ENCODE measurements at places on chromosomes 5 and 9. TPM values are rescaled to one million over a fixed set of nuclear protein-coding genes. Genes with fewer than 3 reads are reported as not detected.
A peak's percentile ranks its signal among the peaks of the same experiment; 100 is the strongest.

DNA sequence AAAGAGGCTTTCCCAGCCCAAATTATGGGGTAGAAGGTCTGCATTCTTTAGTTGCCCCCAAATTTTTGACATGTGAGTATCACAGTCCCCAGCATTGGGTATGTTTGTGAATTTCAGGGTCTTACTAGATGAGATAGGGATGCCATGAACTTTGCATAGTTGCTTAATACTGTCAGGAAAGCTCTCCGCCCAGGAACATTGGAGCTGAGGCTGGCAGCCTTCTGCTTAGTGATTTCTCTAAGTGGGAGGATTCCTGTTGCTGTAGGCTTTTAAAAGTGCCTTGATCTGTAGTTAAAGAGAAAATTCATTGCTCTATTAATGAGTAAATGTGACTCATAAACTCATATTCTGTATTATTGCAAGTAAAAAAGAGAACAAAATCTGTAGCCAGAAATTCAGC lies 206.9 kb downstream of the CAVIN4 start:
- no peak overlapping the region for H3K27ac ChIP-seq
- H3K4me1 ChIP-seq, result no peaks in the 10 kb centered on the region
- no peak for DNase-seq
- no peaks in the 10 kb centered on the region for H3K27me3 ChIP-seq

GRCh38 chr5:124645396-124645795 lies 101.0 kb downstream of the ZNF608 start:
- H3K36me3 ChIP-seq, result peaks cover 2% of the 10 kb centered on the region
- no peak overlapping the region for H3K4me3 ChIP-seq
- H3K27me3 ChIP-seq, result peaks cover 59% of the 10 kb centered on the region

ARHGEF37 gene
- 0.83 TPM for total RNA-seq

GRCh38 chr5:90097082-90097477 lies 312.5 kb downstream of the CETN3 start:
- no peak overlapping the region for H3K4me3 ChIP-seq
- no peak for DNase-seq
- H3K4me1 ChIP-seq, result no peaks in the 10 kb centered on the region
- H3K36me3 ChIP-seq, result no peaks in the 10 kb centered on the region

DNA sequence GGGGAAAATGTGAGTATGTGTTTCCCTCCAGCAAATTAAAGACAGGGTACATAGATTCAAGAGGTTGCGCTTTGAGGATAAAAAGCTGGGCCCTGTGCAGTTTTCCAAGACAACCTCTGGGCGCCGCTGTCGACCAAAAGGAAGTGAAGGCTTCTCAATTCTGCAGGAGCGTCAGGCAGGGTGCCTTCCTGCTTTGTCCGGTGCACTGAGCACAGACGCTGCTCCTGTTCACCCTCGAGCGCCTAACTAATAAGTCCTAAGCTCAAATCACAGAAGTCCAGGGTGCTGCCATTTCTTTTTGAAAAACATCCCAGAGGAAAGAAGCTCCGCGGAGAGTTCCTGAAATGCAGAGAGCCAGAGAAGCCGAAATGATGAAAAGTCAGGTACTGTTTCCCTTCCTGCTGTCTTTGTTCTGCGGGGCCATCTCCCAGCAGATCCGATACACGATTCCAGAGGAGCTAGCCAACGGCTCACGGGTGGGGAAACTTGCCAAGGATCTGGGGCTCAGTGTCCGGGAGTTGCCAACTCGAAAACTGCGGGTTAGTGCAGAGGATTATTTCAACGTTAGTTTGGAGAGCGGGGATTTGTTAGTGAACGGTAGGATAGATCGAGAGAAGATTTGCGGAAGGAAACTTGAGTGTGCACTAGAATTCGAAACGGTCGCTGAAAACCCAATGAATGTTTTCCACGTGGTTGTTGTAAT lies at the start of gene PCDHGB1:
TSS of gene PCDHGB1 (plus strand) at position 183 of the 703 bp plus-strand sequence. CDS start at position 345, 162 bp downstream.
- H3K4me3 ChIP-seq, result peak within 1 kb of the TSS; percentile 54
- peaks cover 38% of the 10 kb centered on the region for H3K27me3 ChIP-seq
- H3K27ac ChIP-seq, result no peak within 1 kb of the TSS
- no peaks in the 10 kb centered on the region for H3K4me1 ChIP-seq
- H3K36me3 ChIP-seq, result peaks cover 2% of the 10 kb centered on the region

PCDHB10 gene
- not detected for total RNA-seq

- no peaks in the 10 kb centered on the region for H3K36me3 ChIP-seq
- H3K27me3 ChIP-seq, result peaks cover 51% of the 10 kb centered on the region
- H3K4me1 ChIP-seq, result peaks cover 5% of the 10 kb centered on the region
- H3K4me3 ChIP-seq, result no peak overlapping the region
Measured at GRCh38 chr5:139759219-139759721, 36.3 kb upstream of the PSD2 start.

DNA sequence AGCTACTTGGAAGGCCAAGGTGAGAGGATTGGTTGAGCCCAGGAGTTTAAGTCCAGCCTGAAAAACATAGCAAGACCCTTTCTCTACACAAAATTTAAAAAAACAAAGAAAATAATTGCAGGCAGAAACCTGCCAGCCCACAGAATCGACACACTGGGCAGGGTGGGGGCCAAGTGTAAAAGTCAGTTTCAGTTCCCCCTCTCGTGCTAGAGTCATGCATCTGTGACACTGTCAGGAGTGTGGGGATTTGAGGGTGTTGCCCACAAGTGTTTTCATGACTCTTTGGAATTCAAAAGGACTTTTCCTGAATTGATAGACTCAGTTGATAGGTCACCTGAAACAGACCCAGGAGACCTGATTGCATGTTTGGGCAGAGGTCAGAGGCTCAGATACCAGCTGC lies 47.6 kb downstream of the PRRC2B start:
- peaks cover 46% of the 10 kb centered on the region for H3K36me3 ChIP-seq
- H3K27me3 ChIP-seq, result no peaks in the 10 kb centered on the region
- no peak overlapping the region for H3K4me3 ChIP-seq
- peaks cover 20% of the 10 kb centered on the region for H3K4me1 ChIP-seq
- DNase-seq, result no peak

- H3K4me3 ChIP-seq, result no peak overlapping the region
- H3K36me3 ChIP-seq, result no peaks in the 10 kb centered on the region
- no peaks in the 10 kb centered on the region for H3K27me3 ChIP-seq
- H3K4me1 ChIP-seq, result no peaks in the 10 kb centered on the region
- DNase-seq, result no peak
Measured at GRCh38 chr9:1941989-1942388, 73.2 kb upstream of the SMARCA2 start.

- no peak overlapping the region for H3K4me3 ChIP-seq
- no peak for DNase-seq
- no peak overlapping the region for H3K27ac ChIP-seq
- H3K4me1 ChIP-seq, result peaks cover 9% of the 10 kb centered on the region
- peaks cover 2% of the 10 kb centered on the region for H3K36me3 ChIP-seq
Measured at GRCh38 chr5:138737494-138738265, 15.5 kb upstream of the CTNNA1 start.

- H3K27ac ChIP-seq, result no peak overlapping the region
- no peak for DNase-seq
- no peaks in the 10 kb centered on the region for H3K27me3 ChIP-seq
- H3K4me3 ChIP-seq, result no peak overlapping the region
- H3K4me1 ChIP-seq, result peaks cover 8% of the 10 kb centered on the region
Measured at GRCh38 chr5:14445576-14446290, 135.9 kb upstream of the OTULINL start.

MLANA gene
- not detected for total RNA-seq

GRCh38 chr9:93824386-93825294 lies 130.5 kb downstream of the BARX1 start:
- no peaks in the 10 kb centered on the region for H3K36me3 ChIP-seq
- H3K27ac ChIP-seq, result no peak overlapping the region
- H3K4me3 ChIP-seq, result no peak overlapping the region
- peaks cover 1% of the 10 kb centered on the region for H3K4me1 ChIP-seq
- peaks cover 29% of the 10 kb centered on the region for H3K27me3 ChIP-seq

PRUNE2 gene
- 0.57 TPM for total RNA-seq

APBA1 gene
- 0.11 TPM for total RNA-seq

GRCh38 chr5:32098291-32098690 lies 75.8 kb downstream of the GOLPH3 start:
- H3K4me1 ChIP-seq, result peaks cover 3% of the 10 kb centered on the region
- no peaks in the 10 kb centered on the region for H3K27me3 ChIP-seq
- no peak overlapping the region for H3K27ac ChIP-seq
- no peak for DNase-seq
